ENCODE measurements at places on chromosomes 12 and 14.

GRCh38 chr12:32988982-32989381, 92.4 kb upstream of the PKP2 start:
- DNase-seq = no peak

- DNase-seq = no peak
These were observed 3.5 kb downstream of the ELK3 start for GRCh38 chr12:96197503-96198272.

DNA sequence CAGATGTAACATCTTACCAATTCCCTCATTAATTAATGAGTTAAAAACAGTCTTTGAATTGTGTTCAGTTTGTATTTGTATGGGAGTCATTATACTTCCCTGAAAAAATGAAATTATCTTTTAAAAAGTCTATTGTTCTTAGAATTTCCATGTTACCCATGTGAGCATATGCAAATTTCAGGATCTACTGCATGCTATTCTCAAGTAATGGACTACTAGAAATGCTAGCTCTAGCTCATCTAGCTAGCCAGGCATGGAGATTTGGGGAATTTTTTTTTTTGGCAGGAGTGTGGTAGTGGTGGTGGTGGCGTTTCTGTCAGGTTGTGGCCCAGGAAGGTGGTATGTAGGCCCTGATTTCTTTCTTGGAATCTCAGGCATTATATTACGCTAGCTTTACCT, 218.4 kb downstream of the AEBP2 start:
- DNase-seq = no peak

DNA sequence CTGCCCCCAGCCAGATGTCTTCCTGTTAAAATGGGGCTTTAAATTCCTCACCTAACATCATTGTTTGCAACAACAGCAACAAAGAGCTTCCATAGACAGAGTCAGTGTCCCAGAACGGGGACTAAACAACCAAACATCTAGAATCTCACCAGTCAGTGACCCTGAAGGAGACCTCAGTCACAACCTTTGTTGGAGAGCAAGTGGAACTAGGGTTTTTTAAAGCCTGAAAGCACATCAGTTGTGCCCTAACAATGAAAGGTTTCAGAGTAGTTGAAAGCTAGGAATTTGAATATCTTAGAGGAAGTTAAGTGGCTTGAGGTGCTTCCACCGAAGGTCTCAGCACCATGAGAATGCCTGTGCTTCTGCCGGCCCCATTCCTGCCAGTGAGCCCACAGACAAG, 5.0 kb upstream of the ALDH2 start:
- no peak for DNase-seq

GRCh38 chr12:4421590-4422031, 24.0 kb downstream of the FGF6 start:
- no peak for DNase-seq

DNA sequence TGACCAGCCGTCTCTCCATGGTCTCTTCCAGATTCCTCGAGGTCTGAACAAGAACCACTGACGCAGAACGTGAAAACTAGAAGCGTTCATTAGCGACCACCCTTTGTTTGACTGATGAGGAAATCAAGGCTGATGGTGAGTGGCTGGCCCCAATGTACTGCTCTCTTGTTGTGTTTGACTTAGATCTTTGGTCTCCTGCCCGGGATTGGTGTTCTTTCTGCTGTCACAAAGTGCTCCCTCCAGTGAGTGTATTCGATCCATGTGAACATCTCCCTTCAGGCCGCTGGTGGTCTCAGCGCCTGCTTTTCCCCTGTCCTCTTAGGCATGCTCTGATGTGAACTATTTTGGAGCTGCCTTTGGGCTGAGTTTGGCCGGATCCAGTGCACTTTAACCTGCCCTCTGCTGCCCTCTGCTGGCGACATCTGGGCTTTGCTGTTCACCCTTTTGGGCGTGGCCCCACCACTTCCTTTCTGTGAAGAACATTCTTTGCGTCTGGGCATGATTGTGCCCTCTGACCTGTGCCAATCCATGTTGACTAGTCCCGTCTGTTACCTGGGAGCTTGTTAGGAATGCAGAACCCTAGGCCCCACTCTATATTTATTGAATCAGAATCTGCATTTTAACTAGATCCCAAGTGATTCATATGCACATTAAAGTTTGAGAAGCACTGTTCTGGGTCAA, 279.1 kb downstream of the TTC6 start:
- peak; percentile 84 for DNase-seq

DNA sequence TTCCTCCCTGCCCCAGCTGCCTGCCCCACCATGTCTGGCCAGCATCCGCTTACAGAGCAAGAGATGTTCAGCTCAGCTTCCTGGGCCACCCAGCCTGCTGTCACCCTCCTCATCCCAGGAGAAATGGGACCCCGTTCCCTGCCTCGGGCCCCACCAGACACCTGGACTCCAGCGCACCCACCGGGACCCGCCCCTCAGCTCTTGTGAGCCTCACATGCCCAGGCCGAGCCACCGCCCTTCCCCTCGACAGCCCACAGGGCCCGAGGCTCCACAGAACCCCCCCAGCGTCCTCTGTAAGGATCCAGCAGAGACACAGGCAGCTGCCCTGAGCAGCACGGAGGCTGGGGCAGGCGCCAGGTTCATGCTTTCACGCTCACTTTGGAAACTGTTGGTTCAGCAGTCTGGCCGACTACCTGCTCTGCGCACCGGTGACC, 18.4 kb upstream of the C14orf180 start:
- no peak for DNase-seq

GRCh38 chr12:132423251-132423819, 66.6 kb upstream of the FBRSL1 start:
- DNase-seq = no peak

DNA sequence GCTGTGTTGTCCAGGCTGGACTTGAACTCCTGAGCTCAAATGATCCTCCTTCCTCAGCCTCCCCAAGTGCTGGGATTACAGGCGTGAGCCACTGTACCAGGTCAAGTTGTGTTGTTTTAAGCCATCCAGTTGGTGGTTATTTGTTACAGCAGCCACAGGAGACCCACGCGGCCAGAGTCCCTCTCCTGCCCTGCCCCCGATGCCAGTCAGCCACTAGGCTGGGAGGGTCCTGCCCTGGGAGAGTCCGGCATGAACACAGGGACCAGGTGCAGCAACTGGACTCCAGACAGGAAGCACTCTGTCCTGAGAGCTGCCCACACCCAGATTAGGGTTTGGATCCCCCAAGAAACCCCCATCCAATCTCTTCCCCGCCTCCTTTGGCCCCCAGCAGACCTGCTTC, 44.1 kb upstream of the FZD10 start:
- DNase-seq = no peak

DNA sequence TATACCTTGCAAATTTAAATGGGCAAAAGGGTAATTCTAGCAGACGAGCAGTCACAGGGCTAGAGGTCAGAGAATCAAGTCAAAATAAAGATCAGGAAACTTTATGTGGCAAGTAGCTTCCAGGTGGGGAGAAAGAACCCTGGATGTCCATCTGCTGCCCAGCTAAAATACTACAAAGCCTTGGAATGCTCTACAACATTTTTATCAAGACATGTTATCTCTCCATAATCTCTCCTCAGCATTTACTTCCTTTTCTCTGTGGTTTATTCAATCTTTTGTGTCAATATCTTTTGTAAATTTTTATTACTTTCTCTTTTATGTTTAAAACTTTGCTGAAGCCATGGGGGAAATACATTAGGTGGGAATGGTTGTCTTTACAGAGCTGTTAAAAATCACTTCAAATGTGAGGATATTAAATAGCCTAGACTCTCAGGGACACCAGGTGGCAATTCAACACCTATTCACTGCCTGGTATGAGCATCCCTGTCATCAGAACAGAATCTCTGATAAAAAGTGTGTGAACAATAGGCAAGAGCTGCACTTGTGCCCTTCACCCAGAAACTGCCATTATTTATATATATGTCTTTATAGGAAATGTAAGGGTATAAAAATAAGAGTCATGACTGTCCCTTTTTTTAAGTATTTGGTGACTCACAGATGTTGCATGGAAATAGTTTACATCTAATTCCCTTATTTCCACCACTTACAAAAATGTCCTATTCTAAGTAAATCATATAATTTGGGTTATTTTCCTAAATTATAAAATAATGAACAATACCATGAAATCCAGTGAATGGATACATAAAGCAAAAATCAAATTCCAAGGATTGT, 152.9 kb downstream of the EPS8 start:
- DNase-seq = no peak

- DNase-seq = no peak
These were observed 1.6 kb upstream of the RBMS2 start for GRCh38 chr12:56520048-56520447.

- DNase-seq = no peak
These were observed 22.5 kb upstream of the FOXG1 start for GRCh38 chr14:28744126-28744525.

DNA sequence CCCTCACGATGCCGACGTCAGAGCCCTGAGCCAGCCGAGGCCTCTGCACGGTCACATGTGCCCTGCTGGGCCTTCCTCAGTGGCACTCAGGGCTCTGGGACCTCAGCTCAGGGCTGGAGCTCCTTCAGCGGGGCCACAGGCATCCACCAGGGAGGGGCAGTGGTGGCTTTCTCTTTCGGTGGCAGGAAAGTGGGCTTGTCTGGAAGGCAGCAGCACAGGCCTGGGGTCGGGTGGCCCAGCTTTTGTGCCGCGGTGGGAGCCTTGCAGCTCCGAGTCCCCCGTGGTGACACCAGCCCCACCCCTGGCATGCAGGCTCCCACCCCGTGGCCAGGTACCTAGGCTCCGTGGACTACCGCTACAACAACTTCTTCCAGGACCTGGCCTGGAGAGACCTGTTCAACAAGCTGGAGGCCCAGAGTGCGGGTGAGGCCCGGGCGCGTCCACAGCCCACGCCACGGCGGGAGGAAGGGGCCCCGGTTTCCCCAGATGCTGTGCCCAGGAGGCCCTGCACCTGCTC, 14.2 kb upstream of the TEX22 start:
- DNase-seq = no peak

DNA sequence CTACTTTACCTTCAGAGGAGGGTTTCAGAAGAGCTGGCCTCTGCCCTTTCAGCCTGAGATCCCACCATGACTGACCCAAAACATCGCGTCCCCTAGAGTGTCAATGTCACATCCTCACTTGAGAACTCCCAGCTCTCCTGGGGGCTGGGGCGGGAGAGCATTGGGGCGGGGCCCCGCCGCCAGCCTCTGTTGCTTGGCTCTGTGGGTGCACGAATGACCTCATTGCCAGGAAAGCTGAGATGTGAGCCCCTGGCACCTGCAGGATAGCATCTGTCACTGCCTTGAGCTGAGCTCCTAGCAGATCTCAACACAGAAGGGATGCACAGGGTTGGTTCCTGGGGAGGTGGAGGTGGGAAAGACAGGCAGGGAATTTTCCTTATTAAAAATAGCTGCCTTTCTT, 20.6 kb upstream of the MYL2 start:
- no peak for DNase-seq

GRCh38 chr12:271161-271560, 8.5 kb upstream of the SLC6A13 start:
- no peak for DNase-seq

GRCh38 chr12:9961106-9961505, 10.1 kb upstream of the CLEC12A start:
- DNase-seq = no peak

GRCh38 chr14:98219638-98220037, 1052.4 kb downstream of the BCL11B start:
- no peak for DNase-seq

GRCh38 chr12:42130672-42131402, 13.8 kb downstream of the GXYLT1 start:
- no peak for DNase-seq

DNA sequence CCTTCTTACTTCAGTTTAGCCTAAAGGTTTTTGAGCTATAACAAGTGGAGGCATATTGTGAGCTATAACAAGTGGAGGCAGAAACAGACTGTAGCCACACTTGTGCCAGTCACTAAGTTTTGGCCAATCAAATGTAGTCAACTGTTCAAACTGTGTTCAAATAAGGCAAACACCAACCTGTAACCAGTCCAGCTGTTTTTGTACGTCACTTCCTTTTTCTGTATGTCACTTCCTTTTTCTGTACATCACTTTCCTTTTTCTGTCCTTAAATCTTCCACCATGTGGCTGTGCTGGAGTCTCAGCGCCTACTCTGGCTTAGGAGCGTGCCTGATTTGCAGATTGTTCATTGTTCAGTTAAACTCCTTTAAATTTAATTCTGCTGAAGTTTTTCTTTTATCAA, 79.7 kb downstream of the FUT8 start:
- no peak for DNase-seq

GRCh38 chr14:104977681-104978653, at the start of gene AHNAK2:
Gene AHNAK2, minus strand, starts transcription at chr14:104978374. Its CDS starts 137 bp downstream, at chr14:104978237.
- peak; percentile 71 for DNase-seq

GRCh38 chr14:54200726-54201125, 196.1 kb upstream of the CDKN3 start:
- DNase-seq = no peak

Data from activated T-cell treated with anti-CD3 and anti-CD28 coated beads, Interleukin-2, amount 50 U/mL, for 24 hours (primary cell).